ENCODE measurements at places on chromosomes 2 and 18. TPM values are rescaled to one million over a fixed set of nuclear protein-coding genes. Genes with fewer than 3 reads are reported as not detected.

- no peak overlapping the region for H3K4me3 ChIP-seq
- no peak for DNase-seq
- no peaks in the 10 kb centered on the region for H3K27me3 ChIP-seq
- H3K4me1 ChIP-seq, result no peaks in the 10 kb centered on the region
- H3K27ac ChIP-seq, result no peak overlapping the region
These were observed 2.6 kb downstream of the SMARCAL1 start for GRCh38 chr2:216414772-216415319.

- no peak for DNase-seq
- H3K27ac ChIP-seq, result peak overlapping the region; percentile 5
- H3K36me3 ChIP-seq, result no peaks in the 10 kb centered on the region
- peaks cover 3% of the 10 kb centered on the region for H3K4me1 ChIP-seq
- H3K27me3 ChIP-seq, result no peaks in the 10 kb centered on the region
- no peak overlapping the region for H3K4me3 ChIP-seq
These were observed 32.8 kb downstream of the GRHL1 start for GRCh38 chr2:9984217-9984739.

- no peak for DNase-seq
- H3K36me3 ChIP-seq, result no peaks in the 10 kb centered on the region
- H3K4me1 ChIP-seq, result peaks cover 8% of the 10 kb centered on the region
- H3K4me3 ChIP-seq, result no peak overlapping the region
- no peaks in the 10 kb centered on the region for H3K27me3 ChIP-seq
These were observed 109.2 kb downstream of the THADA start for GRCh38 chr2:43486603-43487002.

- peaks cover 1% of the 10 kb centered on the region for H3K36me3 ChIP-seq
- no peak overlapping the region for H3K27ac ChIP-seq
- H3K4me1 ChIP-seq, result no peaks in the 10 kb centered on the region
- DNase-seq, result no peak
These were observed 82.8 kb upstream of the DNMT3A start for GRCh38 chr2:25424426-25425028.

- no peak overlapping the region for H3K4me3 ChIP-seq
- no peaks in the 10 kb centered on the region for H3K4me1 ChIP-seq
- no peak overlapping the region for H3K27ac ChIP-seq
These were observed 5.4 kb upstream of the NCKAP5 start for GRCh38 chr2:133573491-133574162.

- no peak for DNase-seq
- no peaks in the 10 kb centered on the region for H3K27me3 ChIP-seq
- H3K4me3 ChIP-seq, result no peak overlapping the region
- no peak overlapping the region for H3K27ac ChIP-seq
- H3K4me1 ChIP-seq, result no peaks in the 10 kb centered on the region
These were observed 37.2 kb upstream of the CDH19 start for GRCh38 chr18:66641056-66641455.

- no peaks in the 10 kb centered on the region for H3K4me1 ChIP-seq
- no peak overlapping the region for H3K27ac ChIP-seq
- no peaks in the 10 kb centered on the region for H3K27me3 ChIP-seq
- H3K4me3 ChIP-seq, result peak overlapping the region; percentile 46
- no peaks in the 10 kb centered on the region for H3K36me3 ChIP-seq
These were observed 545 bp downstream of the GLI2 start for GRCh38 chr2:120736202-120736623.

GRCh38 chr18:61334951-61335683, 1.9 kb downstream of the CDH20 start:
- no peaks in the 10 kb centered on the region for H3K27me3 ChIP-seq
- no peaks in the 10 kb centered on the region for H3K36me3 ChIP-seq
- H3K4me3 ChIP-seq, result no peak overlapping the region
- H3K27ac ChIP-seq, result no peak overlapping the region

DNA sequence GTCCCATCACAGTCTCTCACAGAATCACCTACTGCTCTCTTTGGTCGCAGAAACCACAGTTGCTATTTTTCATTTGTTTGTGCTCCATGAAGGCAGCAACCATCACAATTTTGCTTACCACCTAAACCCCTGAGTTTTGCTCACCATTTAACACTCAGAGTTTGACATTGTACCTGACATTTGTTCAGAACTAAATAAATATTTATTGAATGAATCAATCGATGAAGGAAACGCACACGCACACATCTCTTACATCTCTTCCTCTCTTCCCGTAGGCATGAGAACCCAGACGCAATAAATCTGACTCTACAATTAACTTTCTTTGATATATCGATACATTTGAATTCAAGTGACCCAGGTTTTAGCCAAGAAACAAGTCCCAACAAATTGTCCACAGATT, 105.5 kb upstream of the RNF152 start:
- H3K36me3 ChIP-seq, result no peaks in the 10 kb centered on the region
- no peaks in the 10 kb centered on the region for H3K4me1 ChIP-seq
- no peaks in the 10 kb centered on the region for H3K27me3 ChIP-seq
- H3K4me3 ChIP-seq, result no peak overlapping the region
- no peak for DNase-seq

GRCh38 chr18:67239826-67240225, 276.7 kb downstream of the DSEL start:
- H3K27me3 ChIP-seq, result no peaks in the 10 kb centered on the region
- H3K27ac ChIP-seq, result no peak overlapping the region
- DNase-seq, result no peak
- H3K4me3 ChIP-seq, result no peak overlapping the region
- peaks cover 2% of the 10 kb centered on the region for H3K4me1 ChIP-seq

- H3K27me3 ChIP-seq, result no peaks in the 10 kb centered on the region
- H3K4me1 ChIP-seq, result no peaks in the 10 kb centered on the region
- no peak overlapping the region for H3K27ac ChIP-seq
These were observed 35.2 kb upstream of the NAPG start for GRCh38 chr18:10490401-10491165.

DNA sequence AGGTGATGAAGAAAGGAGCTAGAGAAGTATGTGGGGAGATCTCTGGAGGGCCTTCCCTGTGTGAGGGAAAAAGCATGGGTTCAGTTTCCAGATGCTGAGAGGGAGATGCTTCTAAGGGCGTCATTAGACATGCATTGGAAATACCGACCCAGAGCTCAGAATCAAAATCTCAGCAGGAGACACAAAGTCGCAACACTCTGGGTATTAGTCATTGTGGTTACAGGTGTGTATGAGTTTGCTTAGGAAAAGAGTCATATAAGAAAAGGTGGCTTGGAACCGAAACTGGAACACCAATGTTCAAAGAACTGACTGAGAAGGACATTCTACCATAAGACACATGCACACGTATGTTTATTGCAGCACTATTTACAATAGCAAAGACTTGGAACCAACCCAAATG, 477.1 kb downstream of the FBXO15 start:
- no peaks in the 10 kb centered on the region for H3K36me3 ChIP-seq
- no peaks in the 10 kb centered on the region for H3K27me3 ChIP-seq
- H3K4me1 ChIP-seq, result no peaks in the 10 kb centered on the region
- no peak overlapping the region for H3K4me3 ChIP-seq
- no peak for DNase-seq

DNA sequence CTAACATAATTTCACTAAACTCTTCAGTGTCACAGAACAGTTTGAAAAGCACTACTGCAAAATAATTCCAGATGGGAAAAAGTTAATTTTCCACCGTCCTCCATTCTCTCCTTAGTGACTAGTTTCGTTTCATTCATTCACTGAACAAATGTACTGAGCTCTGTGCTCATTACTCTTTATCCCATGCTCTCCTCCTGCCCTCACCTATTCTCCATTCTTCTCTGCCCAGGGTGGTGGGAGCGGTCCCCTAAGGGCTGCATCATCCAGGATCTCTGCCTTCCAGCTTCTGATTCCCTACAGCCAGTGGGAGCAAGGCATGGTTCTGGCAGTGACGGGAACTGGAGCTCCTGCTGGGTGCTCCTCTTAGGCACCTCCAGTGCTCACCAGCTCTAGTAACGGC, 133.9 kb upstream of the TLK1 start:
- H3K27me3 ChIP-seq, result no peaks in the 10 kb centered on the region
- H3K27ac ChIP-seq, result no peak overlapping the region
- no peaks in the 10 kb centered on the region for H3K4me1 ChIP-seq
- no peak overlapping the region for H3K4me3 ChIP-seq

DNA sequence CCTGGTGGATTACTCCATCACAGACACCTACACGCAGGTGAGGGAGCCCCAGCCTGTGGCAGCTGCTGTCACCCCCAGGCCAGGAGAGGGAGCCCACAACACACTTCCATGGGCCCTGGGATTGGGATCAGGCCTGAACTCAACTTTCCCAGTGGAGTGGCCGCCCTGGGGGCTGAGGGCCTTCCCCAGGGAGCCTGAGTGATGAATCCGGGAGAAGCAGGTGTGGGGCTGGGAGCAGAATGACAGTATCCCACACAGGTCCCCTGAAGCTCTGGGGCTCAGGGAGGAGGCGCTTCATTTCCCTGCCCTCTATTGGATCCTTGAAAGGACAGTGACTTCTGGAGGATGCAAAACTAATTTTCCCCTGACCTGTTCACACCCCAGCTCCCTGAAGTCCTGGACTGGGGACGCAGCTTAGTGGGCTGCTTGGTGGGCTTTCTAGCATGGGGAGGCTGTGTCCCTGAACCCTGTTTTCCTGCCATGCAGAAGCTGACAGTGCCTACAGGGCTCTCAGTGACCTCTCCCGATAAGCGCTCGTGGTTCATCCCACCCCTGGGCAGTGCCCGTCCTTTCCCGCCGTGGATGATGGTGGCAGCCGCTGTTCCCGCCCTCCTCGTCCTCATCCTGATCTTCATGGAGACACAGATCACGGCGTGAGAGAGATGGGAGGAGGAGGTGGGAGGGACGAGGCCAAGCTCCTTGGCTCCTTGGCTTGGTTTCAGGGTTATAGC, 11.0 kb downstream of the SLC4A3 start:
- H3K4me3 ChIP-seq, result no peak overlapping the region
- no peak overlapping the region for H3K27ac ChIP-seq
- DNase-seq, result no peak
- no peaks in the 10 kb centered on the region for H3K27me3 ChIP-seq
- H3K4me1 ChIP-seq, result no peaks in the 10 kb centered on the region

DNA sequence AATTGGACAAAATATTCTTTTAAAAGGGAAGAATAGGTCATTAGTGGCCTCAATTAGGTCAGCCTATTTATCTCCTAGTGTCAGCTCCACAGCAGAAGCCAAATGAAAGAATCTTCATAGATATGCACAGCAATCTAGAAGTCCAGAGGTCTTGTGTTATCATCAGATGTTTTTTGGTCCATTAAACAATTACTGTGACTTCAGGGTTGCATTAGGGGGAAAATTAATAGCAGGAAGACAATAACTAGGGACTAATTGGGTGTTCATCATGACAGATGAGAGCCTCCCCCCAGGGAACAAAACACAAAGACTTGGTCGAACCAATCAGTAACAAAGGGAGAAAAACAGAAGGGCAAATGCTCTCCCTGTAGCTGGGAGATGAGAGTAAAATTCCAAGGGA, 264.7 kb downstream of the PTH2R start:
- no peaks in the 10 kb centered on the region for H3K4me1 ChIP-seq
- H3K27me3 ChIP-seq, result no peaks in the 10 kb centered on the region
- H3K27ac ChIP-seq, result no peak overlapping the region
- DNase-seq, result no peak
- H3K4me3 ChIP-seq, result no peak overlapping the region
- no peaks in the 10 kb centered on the region for H3K36me3 ChIP-seq

DNA sequence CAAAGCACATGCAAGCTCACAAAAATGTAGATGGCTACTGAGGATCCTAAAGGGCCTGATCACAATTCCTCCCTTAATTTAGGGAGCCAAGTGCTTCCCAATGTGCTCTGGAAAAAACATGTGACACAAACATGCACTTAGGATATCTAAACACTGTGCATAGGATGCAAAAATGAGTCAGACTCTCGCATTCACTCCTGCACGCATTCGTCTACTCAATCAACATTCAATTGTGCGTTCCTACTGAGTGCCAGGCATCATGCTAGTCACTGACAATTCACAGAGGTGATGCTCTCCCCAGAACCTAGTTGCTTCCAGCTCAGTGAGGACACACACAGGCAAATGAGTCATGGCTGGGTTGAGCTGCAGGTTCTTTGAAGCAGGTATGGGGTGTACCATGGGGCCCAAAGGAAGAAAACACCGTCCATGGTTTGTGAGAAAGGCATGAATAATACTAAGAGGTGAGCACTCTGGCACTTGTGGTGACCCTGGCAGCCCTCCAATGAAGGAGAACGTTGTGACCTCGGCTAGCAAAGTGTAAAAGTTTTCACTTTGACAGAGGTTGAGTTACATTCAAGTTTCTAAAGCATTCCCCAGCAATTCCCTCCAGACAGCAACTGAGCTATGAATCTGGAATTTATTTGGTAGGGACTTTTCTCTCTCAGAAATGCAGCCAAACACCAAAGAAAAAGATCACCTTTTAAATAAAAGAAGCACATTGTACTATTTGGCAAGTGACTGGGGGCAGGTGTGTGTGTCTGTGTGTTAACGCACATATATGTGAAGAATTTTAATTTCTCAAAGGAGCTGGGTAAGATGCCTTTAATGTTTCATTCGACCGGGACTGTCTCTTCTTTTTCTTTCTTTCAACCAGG, 173.3 kb downstream of the ALPK2 start:
- no peaks in the 10 kb centered on the region for H3K36me3 ChIP-seq
- no peaks in the 10 kb centered on the region for H3K27me3 ChIP-seq
- no peak overlapping the region for H3K4me3 ChIP-seq
- H3K27ac ChIP-seq, result no peak overlapping the region

DNA sequence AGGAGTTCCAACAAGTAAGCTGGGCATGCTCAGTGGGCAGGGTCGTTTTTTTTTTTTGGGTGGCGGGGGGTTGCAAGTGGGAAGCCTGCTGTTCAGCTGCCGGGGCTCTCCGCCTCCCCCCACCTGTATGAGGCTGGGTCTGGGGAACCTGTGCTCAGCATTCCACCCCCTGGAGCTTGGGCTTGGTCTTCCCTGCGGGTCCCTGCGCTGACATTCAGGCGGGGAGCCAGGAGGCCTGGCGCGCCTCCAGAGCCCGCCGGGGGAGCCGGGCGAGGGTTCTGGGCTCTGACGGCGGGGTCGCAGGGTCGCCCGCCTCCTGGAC, 822 bp upstream of the GPD2 start:
- no peaks in the 10 kb centered on the region for H3K27me3 ChIP-seq
- peak overlapping the region; percentile 71 for H3K4me3 ChIP-seq
- DNase-seq, result no peak
- no peaks in the 10 kb centered on the region for H3K4me1 ChIP-seq

DNA sequence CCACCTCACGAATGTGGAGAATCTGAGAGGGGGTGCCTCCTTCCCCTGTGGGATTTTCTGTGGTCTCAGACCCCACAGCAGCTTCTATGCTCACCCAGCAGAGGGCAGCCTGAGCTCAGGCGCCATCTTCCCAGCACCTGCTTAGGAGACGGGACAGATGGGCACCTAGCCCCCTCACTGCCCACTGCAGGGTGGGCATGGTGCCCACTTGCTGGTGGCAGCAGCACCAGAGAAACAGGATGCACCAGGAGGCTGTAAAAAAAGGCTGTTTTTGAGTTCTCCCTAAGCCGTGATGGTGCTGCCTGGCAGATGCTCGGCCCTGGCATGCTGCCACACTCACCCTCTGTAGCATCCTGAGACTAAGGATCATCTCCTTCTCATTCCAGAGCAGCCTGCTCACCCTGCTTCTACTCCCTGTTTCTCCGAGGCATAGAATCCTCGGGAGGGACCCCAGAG, 19.1 kb upstream of the SLC20A1 start:
- H3K27ac ChIP-seq, result no peak overlapping the region
- no peaks in the 10 kb centered on the region for H3K36me3 ChIP-seq
- H3K4me3 ChIP-seq, result no peak overlapping the region

The SPAG16 gene
- 36.1 TPM for polyA plus RNA-seq

The GEN1 gene
- polyA plus RNA-seq, result 1.2 TPM

The CIB4 gene
- polyA plus RNA-seq, result not detected

The CXCR1 gene
- 0.63 TPM for polyA plus RNA-seq

The COBLL1 gene
- polyA plus RNA-seq, result 20.2 TPM

The PPM1G gene
- 40.7 TPM for polyA plus RNA-seq

The GTF2A1L gene
- not detected for polyA plus RNA-seq

The ELOA2 gene
- polyA plus RNA-seq, result not detected

The TMBIM1 gene
- 100 TPM for polyA plus RNA-seq

The USP14 gene
- polyA plus RNA-seq, result 20.3 TPM

The CROCC2 gene
- polyA plus RNA-seq, result not detected

The NOL4 gene
- polyA plus RNA-seq, result not detected

The SERPINB13 gene
- 0.15 TPM for polyA plus RNA-seq

The BMP10 gene
- polyA plus RNA-seq, result not detected

The HAUS1 gene
- polyA plus RNA-seq, result 18.9 TPM
